NCI-H1105 treated with DMSO at 0.1 percent for 48 hours (cell line): ENCODE measurements at places on chromosomes 2 and 18.

DNA sequence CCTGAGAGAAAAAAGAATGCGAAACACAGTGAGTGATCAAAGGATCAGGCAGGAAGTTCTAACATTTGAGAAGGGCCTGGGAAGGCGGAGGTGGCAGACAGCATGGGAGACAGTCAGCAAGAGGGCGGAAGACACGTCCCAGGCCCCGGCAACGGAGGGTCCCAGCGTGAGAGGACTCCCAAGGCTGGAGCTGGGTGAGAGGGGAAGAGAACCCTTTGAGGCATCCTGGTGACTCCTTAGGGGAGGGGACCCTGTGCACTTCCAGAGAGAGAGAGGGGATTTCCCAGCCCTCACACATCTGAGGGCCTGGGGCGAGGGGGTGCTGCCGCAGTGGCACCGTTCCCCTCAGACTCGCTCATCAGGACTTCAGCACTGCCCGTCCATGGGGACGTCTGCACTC is 133.4 kb downstream of the RTP5 start:
- DNase-seq = no peak

DNA sequence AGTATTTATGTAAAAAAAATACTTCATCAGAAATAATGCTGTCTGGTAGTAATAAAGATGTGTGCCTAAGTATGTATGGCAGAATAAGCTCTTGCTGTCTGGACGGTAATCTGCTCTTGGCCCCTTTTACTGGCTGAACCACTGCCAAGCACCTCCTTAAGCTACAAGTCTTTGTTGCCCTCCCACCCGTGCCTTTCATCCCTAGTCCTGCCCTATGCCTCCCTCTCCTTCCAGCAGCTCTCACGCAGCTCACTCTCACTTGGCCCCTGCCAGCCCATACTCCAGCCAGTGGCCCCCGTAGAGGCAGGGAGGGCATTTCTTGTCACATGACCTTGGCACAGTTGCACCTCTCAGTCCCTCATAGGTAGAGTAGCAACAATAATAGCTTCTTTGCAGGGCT is 54.5 kb upstream of the NPAS2 start:
- DNase-seq = no peak

- no peak for DNase-seq
Measured at GRCh38 chr2:106062627-106063026, 131.5 kb downstream of the UXS1 start.

DNA sequence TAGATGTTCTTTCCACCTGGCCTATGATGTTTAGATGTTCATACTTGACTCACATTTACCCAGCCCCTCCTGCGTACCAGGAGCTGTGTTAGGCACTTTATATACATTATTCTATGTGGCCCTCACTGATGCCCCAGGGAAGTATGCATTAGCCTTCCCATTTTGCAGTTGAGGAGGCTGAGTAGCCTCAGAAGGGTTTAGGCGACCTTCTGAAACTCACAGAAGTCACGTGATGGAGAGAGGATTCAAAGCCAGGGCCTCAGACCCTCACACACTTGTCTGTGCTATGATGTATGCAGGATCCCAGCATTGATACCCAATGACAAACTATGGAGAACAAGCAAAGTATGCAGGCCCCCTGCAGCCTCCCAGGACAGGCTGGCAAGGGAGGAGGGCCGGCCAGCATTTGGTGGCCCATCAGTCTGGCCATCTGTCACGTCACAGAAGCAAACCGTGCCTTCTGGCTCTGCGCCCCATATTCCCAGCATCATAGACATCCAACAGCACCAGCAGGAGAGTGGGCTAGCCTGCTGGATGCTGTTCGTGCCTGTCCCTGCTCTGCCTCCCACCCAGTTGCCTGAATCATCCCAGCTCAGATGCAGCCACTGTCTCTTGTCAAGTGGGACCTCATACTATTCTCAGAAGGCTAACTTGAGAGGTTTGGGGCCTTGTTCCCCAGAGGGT is 33.6 kb downstream of the EHD3 start:
- no peak for DNase-seq

GRCh38 chr2:120867290-120868241 is 131.9 kb downstream of the GLI2 start:
- no peak for DNase-seq

GRCh38 chr2:102891296-102891695 is 129.5 kb downstream of the TMEM182 start:
- DNase-seq = no peak

DNA sequence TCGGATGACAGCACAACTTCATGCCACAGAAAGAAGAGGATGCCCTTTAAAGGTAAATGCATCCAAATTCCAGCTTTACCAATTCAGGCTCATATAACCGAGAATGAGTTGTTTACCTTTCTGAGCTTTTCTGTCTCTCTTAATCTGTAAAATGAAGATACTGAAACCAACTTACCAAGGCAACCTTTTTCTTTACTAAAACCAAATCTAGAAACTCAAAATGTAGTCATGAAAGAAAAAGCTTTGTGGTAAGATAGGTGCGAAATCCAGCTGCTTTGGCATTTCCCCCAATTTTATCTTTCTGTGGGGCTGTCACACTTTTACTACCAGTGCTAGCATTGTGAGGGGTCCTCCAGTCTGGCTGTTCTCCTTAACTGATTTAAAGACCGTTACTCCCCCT is 240.4 kb downstream of the IKZF2 start:
- no peak for DNase-seq
